ENCODE measurements at places on chromosomes 11 and 22. TPM values are rescaled to one million over a fixed set of nuclear protein-coding genes. Genes with fewer than 3 reads are reported as not detected.
A peak's percentile ranks its signal among the peaks of the same experiment; 100 is the strongest.

DNA sequence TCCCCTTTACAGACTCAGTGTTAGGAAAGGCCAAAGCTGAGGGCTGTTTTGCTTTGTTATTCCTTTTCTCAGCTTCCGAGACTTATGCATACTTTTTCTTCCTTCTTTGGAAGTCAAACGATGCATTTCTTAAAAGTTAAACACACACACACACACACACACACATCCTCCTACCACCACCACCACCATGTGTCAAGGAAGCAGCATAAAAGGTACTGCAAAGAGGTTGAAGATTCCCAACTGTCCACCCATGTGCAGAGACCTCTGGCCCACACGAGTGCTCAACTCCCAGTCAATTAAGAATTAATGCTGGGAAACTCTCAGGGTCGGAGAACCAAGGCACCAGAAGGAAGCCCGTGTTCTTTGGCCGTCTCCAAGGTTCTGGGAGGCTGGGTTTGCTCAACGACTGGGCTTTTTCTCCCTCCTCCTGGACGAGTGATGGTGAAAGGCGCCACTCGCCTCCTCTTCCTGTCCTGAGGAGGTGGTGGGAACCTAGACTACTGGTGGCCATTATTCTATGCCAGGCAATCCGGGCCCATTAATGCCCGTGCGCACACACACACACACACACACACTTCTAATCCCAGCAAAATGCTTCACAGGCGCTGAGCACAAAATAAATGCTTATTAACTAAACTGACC is 15.1 kb downstream of the MN1 start:
- DNase-seq = no peak

Gene PATE2
- not detected for polyA plus RNA-seq

DNA sequence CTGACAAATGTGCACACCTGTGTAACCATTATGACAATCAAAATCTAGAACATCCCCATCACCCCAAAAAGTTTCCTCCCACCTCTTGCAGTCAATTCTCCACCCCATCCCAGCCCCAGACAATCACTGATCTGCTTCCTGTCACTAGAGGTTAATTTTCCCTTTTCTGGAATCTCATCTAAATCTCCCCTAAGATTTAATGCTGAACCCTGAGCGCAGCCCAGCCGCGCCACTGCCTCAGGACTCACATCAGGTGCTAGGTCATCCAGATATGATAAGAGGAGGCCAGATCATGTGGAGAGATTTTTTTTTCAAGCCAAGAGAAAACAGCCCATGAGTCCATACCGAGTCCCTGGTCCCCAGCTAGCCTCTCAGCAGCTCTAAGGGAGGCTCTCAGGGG is 4.3 kb upstream of the TMPRSS13 start:
- no peak for DNase-seq

DNA sequence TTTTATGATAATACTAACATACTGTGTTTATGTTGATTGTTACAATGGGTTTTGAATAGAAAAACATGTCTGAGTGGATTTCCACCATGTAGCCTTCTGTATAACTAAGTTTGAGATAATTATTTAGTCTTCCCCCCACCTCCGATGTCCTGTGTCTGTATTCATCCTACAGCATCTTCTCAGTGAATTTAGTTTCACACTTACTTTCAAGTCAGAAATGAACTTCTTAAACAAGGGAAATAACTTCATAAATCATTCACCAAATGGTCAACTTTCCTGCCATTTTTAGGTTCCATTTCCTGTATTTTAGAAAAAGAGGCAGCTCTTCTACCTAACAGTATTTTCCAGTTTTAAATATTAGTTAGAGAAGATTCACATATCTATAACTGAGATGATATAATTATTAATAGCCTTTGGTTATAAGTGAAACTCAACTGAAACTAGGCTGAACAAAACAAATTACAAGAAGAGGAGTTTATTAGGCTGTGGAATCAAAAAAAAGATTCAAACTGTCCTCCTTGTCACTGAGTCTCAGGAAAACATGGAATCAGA is 3.5 kb downstream of the OR51B5 start:
- no peak for DNase-seq

GRCh38 chr22:37253126-37253660 is 9.1 kb upstream of the RAC2 start:
- no peak for DNase-seq

Gene RAB3IL1
- not detected for polyA plus RNA-seq

Gene NRXN2
- polyA plus RNA-seq = not detected

DNA sequence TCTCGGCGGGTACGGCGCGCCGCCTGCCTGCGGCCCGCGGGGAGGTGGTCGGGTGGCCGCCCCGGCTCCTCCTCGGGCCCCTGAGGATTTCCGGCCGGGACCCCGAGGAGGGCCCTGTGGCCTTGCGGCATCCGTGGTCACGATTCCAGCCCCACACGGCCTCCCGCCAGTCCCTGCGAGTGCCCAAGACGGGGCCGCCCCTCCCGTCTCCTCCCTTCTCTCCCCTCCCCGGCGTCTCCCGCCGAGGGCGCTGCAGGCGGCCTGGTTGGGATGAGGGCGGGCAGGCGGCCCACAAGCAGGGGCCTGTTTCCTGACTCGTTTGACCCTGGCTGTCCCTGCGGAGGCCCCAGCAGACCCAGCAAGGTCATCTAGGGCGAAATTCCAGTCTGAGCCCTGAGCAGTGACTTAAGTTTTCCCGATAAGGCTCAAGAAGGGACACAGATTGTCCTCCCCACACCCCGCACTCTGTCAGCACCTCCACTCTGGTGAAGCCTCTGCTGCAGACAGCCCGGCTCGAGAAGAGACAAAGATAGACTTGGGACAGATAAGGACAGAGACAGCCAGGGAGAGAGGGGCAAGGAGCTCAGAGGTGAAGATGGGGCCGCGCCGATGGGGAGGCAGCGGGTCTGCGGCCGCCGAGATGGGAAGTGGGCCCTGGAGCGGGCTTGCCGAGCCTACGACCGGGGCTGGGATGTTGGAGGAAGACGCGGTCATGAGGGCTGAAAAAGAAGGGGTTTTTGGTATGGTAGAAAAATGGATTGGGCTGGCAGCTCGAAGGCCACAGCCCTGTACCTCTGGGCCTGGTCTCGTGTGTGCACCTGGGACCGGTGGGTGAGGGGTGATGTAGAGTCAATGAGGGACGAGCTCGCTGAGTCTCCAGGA is 95.0 kb downstream of the SWAP70 start:
- DNase-seq = peak; percentile 60

Gene KCNE3
- polyA plus RNA-seq = 0.14 TPM

DNA sequence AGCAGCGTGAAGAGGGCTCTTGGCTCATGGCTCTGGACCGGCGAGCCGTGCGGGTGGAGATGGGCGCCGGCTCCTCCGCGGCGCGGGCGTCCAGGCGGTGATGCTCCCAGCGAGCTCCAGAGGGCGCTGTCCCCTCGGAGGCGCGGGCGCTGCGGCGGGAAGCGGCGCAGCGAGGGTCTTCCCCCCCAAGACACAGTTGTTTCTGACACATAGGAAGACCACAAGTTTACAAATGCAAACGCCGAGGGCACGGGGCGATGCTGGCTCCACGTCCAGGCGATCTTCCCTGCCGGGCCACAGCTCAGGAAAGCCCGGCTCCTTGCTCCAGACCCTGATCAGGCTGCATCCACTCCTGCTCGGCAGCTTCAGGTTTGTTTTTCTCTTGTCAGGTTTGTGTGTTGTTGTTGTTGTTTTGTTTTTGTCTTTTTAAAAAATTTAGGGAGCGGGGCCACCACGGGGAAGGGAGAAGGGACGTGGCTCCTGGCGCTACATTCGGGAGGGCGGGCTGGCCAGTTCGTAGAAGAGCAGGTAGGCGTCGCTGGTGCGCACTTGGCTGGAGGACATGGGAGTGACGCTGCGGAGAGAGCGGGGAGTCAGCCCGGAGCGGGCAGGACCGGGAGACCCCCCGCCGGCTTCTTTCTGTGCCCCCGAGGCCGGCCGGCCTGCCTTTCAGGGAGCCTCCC is 10.0 kb upstream of the MFRP start:
- peak; percentile 69 for DNase-seq

- DNase-seq = no peak
These were observed 2.2 kb downstream of the MADD start for GRCh38 chr11:47271961-47272661.

- no peak for DNase-seq
These were observed 76.8 kb downstream of the MN1 start for GRCh38 chr22:27724709-27725108.

DNA sequence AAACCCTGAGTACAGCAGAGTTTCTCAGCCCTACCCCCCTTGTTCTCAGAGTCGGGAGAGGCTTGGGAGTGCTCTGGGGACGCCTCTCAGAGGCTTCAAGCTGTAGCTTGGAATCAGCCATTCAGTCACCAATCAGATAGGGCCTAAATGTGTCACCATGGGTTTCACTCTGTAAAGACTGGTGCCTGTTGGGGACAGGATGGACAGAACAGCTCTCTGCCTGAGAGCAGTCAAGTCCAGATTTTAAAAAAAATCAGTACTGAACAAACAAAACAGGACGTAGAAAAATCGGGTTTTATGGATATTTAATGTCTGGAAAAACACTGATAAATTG is 1.3 kb downstream of the FADD start:
- no peak for DNase-seq

DNA sequence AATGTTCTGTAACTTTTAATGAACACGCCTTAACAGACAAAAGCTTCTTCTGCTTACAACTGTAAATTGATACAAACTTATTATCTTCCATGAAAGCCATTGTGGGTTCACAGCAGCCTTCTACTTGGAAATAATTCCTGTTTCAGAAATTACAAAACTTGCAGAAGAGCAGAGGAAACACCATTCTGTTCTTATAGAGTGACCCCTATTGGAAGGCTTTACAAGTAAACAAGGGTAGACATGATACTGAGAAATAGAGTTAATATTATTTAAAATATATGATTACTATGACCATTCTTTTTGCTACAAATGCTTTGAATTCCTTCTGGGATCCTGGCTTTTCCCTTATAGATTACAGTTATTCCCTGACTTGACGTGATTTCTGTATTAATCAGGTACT is 32.4 kb upstream of the KCNA4 start:
- no peak for DNase-seq

Gene MYO7A
- polyA plus RNA-seq = 0.14 TPM

DNA sequence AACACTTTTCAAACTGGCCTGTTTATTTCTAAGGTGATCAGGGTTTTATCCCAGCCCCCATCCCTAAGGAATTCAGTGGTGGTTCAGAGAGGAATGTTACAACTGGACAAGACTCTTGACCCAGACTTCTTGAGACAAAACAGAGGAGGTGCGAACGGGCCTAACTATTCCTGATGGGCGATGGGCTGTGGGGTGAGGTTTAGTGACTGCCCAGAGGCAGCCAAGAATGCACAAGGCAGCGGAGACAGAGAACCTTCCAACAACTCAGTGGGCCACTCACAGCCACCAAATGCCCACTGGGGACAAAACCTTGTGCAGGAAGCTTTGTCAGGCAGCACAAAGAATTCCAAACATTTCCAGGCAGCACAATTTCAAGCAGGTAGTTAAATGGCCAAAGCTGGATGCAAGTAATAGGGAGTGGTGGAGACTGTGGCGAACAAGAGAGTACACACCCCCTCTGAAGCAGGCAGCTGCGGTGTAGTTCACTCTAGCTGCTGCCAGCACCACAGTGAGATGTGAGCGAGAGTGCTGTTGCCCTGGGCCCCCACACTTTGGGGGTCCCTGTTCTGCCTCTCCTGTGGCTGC is 29.2 kb downstream of the SCUBE1 start:
- no peak for DNase-seq

DNA sequence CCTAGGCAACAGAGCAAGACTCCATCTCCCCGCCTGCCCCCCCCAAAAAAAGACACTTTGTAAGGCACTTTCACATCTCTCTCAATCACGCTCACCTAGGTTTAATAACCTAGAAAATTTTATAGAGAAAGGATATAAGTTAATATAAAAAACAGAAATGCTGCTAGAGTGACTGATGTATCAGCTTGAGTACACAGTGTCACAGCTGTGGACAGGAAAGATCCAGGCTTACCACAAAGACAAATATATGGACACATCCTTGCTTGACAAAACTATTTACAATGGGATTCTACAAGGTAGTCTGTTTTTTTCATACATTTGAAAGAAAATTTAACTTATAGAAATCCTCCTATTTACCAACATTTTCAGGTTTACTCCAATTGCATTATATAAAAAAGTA is 96.7 kb downstream of the ABTB2 start:
- no peak for DNase-seq

Gene ZNF280B
- 0.70 TPM for polyA plus RNA-seq

Gene FRMD8
- 54.9 TPM for polyA plus RNA-seq

DNA sequence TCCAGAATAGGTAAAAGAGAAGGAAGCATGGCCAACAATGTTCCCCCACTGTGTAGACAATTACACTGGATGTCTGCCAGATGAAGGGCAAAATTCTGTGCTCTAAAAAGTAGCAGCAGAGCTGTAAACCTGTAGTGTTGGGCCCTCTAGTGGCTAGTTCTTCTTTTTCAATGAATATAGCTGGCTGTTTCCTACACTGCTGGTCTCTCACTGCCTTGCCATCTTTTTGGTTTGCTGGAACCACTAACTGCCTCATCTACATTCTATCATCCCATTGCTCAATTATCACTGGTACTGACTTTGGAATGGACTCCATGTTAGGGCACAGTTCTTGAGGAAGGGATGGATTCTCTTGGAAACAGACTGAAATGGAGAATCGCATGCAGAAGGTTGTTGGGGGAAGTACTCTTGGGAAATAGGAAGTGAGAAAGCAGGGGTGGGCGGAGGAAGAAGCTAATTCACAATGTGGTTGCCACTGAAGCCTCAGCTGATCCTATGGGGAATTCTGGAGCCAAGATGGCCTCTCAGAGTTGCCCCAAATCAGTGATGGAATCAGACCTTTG is 17.9 kb downstream of the KCNE3 start:
- DNase-seq = peak; percentile 71

DNA sequence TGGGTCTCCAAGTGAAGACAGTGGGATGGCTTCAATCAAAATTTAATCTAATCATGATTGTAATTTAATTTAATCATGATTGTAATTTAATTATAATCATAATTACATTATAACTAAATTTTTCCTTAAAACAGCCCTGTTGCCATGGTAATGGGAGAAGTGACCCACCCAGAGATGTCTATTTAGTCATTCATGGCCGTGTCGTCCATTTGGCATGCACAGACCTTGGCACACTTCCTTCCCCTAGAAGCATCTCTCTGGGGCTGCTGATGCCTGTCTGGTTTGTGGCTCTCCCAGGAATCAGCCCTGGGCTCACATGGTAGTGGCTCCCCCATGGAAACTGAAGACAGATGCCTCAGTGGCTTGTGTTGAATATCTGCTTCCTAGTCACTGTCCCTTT is 27.0 kb downstream of the P4HA3 start:
- no peak for DNase-seq
